ENCODE measurements at places on chromosomes 6 and 20.

- DNase-seq, result no peak
Measured at GRCh38 chr6:144311361-144311760, 26.2 kb downstream of the UTRN start.

DNA sequence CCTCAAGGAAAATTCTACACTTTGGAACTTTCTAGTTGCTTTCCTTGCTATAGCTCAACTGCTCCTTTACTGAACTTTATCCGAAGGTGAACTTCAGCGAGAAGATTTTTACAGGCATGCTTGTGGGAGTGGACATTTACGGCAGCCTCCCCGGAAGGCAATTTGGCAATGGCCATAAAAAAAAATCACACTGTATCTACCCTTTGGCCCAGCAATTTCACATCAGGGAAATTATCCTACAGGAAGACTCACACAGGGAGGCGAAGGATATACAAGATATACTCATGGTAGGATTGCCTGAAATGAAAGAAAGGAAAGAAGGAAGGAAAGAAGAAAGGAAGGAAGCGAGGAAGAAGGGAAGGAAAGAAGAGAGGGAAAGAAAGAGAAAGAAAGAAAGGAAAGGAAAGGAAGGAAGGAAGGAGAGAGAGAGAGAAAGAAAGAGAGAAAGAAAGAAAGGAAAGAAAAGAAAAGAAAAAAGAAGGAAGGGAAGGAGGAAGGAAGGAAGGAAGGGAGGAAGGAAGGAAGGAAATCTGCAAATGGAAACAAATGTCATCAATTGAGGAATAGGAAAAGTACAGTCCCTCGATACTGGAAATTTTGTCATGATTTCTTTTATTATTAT, 25.7 kb downstream of the OVOL2 start:
- DNase-seq, result no peak

GRCh38 chr6:150661216-150662007, 61.7 kb downstream of the PLEKHG1 start:
- no peak for DNase-seq

- DNase-seq, result no peak
Measured at GRCh38 chr20:18662279-18663040, 74.6 kb downstream of the DTD1 start.

DNA sequence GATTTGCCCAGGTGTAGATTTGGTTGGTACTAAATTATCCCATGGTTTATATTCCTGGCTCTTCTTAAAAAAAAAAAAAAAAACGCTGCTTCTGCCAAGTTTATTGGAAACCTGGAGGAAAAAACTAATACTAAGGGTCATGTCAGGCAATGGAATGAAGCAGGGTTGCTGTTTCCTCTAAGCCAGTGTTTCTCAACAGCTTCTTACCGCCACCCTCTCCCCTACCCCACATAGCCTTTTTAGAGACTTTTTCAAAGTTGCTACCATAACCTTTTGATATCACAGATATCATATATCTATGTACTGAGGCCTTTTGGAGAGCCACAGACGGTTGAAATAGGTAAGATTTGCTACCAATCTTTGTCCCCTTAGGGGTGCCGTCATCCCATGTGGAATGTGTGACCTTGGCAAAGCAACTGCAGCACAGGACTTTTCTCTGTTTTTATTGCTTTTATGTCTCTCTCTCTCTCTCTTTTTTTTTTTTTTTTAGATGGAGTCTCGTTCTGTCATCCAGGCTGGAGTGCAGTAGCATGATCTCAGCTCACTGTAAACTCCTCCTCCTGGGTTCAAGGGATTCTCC, 35.0 kb downstream of the SYTL3 start:
- no peak for DNase-seq

DNA sequence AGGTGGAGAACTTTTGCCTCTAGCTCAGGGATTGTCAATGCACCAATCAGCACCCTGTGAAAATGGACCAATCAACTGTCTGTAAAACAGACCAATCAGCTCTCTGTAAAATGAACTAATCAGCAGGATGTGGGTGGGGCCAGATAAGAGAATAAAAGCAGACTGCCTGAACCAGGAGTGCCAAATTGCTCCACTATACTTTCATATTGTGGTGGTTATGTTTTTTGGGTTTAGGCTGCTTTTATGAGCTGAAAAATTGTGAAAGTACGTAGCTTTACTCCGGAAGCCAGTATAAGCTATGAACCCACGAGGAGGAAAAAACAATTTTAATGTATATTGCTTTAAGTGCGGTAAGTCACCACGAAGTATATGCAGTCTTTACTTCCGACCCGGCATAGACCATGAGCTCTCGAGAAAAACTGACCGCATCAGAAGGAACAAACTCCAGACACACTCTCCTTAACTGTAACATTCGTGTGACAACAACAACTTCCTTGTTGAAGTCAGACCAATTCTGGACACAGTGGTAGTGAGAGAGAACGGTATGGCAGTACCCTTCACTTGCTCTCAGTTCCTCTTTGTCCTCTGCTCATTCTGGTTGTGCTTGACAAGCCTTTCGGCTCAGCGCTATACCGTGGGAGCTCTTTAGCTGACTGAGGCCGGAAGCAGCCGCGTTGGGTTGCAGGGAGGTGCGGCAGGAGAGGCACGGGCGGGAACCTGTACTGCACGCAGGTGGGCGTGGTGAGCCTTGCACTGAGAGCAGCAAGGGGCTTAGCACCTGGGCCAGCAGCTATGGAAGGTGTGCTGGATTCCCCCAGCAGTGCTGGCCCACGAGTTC, 81.9 kb upstream of the E2F3 start:
- no peak for DNase-seq

- no peak for DNase-seq
Measured at GRCh38 chr6:52566853-52567279, 10.0 kb downstream of the TRAM2 start.

GRCh38 chr6:31350196-31351032, 6.6 kb downstream of the HLA-B start:
- DNase-seq, result no peak

DNA sequence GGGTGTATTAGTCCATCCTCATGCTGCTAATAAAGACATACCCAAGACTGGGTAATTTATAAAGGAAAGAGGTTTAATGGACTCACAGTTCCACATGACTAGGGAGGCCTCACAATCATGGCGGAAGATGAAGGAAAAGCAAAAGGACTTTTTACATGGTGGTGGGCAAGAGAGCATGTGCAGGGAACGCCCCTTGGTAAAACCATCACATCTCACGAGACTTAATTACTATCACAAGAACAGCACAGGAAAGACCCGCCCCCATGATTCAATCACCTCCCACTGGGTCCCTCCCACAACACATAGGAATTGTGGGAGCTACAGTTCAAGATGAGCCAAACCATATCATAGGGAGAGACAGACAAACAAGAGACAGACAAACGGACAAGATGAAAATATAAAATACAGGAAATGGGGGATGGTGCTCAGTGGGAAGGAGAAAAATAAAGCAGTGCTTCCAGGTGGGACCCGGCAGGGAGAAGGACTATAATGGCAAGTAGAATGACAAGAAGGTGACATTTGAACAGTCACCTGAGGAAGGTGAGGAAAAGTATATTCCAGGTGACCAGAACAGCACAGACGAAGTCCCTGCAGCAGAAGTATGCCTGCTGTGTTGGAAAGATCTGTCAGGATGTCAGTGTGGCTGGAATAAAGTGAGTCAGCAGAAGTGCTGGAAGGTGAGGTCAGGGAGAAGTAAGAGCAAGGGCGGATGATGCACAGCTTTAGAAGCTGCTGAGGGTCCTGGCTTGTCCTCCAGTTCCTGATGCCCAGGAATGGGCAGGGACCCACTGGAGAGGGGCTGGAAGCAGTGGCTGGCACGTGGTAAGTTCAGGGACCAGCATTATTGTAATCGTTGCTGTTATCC, 61.1 kb downstream of the SLC2A10 start:
- DNase-seq, result no peak

- no peak for DNase-seq
Measured at GRCh38 chr6:161128230-161128629, 136.7 kb downstream of the MAP3K4 start.

DNA sequence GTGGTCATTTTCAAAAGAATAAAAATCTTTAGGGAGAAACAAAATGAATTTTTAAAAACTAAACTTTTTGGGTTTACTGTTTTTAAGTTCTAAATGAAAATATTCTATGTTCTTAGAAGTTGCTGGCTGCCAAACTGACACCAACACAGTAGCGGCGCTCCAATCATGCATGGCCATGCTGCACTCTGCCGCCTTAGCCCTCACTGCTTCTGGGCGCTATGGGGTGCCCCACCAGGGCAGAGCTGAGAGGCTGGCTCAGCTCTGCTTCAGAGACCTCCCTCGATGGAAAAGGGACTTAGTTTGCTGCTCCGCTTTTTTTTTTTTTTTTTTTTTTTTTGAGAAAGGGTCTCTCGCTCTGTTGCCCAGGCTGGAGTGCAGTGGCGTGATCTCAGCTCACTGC, 20.9 kb downstream of the EZR start:
- no peak for DNase-seq

- DNase-seq, result no peak
Measured at GRCh38 chr6:129500958-129501739, 208.8 kb downstream of the ARHGAP18 start.

All from NCI-H2171 treated with DMSO at 0.1 percent for 48 hours (cell line).